ENCODE measurements at places on chromosomes 16 and 17.

DNA sequence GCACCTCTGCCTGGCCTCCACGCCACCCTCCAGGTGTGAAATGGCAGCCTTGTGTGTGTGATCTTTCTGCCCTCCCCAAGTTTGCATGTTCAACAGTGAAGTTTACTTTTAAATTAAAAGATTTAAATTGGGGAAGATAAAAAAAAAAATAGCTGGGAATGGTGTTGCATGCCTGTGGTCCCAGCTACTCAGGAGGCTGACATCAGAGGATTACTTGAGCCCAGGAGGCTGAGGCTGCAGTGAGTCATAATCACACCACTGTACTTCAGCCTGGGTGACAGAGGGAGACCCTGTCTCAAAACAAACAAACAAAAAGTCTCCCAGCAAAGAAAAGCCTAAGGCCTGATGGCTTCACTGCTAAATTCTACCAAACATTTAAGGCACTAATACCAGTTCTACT lies 35.4 kb upstream of the RNF43 start:
- ATAC-seq, result no peak

DNA sequence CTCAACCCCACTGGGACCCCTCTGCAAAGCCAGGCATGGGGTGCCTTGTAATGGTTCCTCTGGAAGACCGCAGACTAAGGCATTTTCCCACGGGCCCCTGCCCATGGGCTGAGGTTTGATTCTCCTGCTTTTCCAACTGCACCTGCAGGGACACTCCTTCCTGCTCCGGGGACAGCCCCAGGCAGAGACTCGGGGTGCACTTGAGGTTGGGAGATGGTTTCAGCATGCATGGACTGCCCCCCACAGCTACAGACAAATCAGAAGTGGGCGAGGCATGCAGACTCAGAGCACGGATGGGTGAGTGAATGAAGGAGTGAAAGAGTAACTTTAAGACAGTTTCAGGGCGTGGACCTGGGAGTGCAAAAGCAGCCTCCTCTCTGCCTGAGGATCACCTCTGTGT lies 87.9 kb upstream of the RPL38 start:
- ATAC-seq, result no peak

GRCh38 chr17:55334285-55334684 lies 69.5 kb downstream of the HLF start:
- ATAC-seq, result no peak

- ATAC-seq, result no peak
Observed at GRCh38 chr16:51967646-51968045, 579.3 kb downstream of the TOX3 start.

GRCh38 chr16:84683691-84684591 lies 15.9 kb upstream of the USP10 start:
- no peak for ATAC-seq

DNA sequence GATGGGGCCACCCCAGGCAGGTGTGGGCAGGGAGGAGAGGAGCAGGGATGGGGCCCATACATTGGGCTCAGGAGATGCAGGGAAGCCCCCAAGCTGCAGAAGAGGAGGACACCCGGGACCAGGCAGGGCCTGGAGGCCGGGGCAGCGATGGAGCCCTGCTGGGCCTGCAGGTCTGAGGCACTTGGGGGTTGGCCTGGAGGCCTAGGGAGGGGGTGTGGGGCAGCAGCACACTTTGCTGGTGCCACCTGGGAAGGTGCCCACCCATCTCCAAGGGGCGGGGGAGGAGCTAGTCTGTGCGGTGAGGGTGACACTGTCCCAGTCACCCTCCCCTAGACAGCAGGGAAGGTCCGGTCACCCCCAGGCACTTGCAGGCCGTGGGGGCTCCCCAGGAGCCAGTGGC lies 6.4 kb upstream of the CCDC57 start:
- ATAC-seq, result no peak

- no peak for ATAC-seq
Observed at GRCh38 chr16:50593410-50594150, 45.4 kb downstream of the NKD1 start.
